ENCODE measurements at places on chromosomes 4 and X. TPM values are rescaled to one million over a fixed set of nuclear protein-coding genes. Genes with fewer than 3 reads are reported as not detected.

GRCh38 chr4:173531086-173531965 is 1.3 kb upstream of the HAND2 start:
- DNase-seq: no peak

GRCh38 chrX:68332201-68332731 is 101.0 kb downstream of the OPHN1 start:
- DNase-seq: no peak

DNA sequence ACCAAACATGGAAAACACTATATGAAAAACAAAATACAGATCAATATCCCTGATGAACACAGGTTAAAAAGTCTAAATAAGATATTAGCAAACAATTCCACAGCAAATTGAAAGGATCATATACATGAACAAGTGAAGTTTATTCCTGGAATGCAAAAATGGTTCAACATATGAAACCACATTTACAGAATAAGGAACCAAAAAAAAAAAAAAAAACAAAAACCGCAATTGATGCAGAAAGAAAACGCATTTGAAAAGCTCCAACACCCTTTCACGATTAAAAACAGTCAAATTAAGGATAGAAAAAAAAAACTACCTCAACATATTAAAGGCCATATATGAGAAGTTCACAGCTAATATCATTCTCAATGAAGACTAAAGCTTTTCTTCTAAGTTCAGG is 45.4 kb upstream of the STS start:
- no peak for DNase-seq

GRCh38 chrX:12567857-12568256 is 223.4 kb upstream of the PRPS2 start:
- peak; percentile 62 for DNase-seq

DNA sequence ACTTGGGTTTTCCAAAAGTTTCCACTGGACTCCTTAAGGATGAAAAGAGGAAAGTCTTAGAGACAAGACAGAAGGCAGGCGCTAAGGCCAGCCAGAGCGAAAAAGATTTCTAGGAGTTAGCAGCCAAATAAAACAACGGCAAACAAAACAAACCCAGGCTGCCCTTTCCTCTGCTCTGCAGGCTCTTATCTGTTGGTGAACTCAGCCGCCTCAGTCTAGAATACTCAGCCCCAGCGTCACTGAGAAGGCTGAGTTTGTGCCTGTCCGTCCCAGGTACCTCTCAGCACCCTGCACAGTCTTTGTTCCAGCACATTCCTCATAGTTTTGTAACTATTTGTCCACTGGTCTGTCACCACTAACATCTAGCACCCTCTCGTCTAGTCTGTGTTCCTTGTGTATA is 75.6 kb upstream of the FAM9C start:
- DNase-seq: no peak

- peak; percentile 64 for DNase-seq
These were observed 434.7 kb downstream of the PACRGL start for GRCh38 chr4:21134994-21135393.

DNA sequence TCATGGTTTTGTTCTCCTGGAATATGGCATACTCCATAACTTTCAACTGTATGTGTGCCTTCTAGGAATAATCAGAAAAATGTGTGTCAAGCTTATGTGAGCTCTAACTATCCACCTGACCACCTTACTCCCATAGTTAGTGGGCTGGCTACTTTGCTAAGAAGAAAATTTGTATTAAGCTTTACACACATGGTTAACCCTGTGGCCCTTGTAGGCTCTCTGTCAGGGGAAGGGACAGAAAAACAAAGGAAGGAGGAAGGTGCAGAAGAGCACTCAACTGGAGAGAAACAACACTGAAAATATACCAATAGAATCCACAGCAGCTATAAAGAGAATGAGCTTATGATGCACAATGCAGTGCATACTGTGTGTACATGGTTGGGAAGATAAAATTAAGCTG is 84.6 kb downstream of the PPP3CA start:
- DNase-seq: no peak

- DNase-seq: peak; percentile 42
These were observed 727.6 kb downstream of the TRAM1L1 start for GRCh38 chr4:116357758-116358157.

- DNase-seq: no peak
These were observed 36.9 kb upstream of the MED14 start for GRCh38 chrX:40772290-40772689.

DNA sequence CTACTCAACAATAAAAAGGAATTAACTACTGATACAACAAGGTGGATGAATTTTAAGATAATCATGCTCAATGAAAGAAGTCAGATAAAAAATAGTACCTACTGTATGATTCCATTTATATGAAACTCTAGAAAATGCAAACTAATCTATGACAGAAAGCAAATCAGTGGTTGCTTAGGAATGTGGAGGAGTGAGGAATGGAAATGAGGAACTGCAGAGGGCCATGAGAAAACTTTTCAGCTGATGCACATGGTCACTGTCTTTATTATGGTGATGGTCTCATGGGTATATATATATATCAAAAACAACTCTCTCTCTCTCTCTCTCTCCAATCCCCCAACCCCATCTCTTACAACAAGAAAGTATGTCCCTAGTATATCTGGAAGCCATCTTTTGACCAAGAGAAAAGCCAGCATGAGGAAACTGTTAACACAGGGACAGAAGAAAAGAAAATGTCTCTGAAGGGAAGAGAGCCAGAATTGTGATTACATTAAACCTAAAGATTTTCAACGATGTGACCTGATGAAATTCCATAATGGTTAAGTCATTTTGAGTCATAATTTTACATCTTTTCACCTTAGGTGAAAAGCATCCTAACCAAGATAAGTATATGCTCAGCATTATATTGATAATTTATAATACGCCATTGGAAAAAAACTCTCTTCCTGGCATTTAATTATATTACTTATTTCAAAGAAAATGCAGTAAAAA is 8.5 kb upstream of the NFKB1 start:
- no peak for DNase-seq

GRCh38 chrX:154981116-154981411 is 41.5 kb downstream of the F8 start:
- no peak for DNase-seq

DNA sequence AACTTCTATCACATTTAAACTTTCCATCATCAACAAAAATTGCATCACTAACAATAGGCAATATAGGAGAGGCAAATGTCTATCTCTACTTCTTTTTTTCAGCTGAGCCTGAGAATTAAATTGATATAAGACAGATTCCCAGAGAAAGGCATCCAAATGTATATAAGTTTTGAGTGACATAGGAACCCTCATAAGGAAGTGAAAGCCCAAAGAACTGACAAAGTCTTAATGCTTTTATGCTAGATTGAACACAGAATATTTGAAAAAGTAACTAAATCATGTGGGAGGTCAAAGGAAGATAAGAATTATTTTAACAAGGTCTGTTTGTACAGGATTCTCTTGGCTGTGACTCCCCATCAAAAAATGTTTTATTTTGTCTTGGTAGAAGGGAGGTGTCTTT is 714.9 kb downstream of the GRXCR1 start:
- no peak for DNase-seq

The MXRA5 gene
- total RNA-seq: not detected

The INTS6L gene
- 31.1 TPM for total RNA-seq

The RNF212 gene
- not detected for total RNA-seq

The TCEAL4 gene
- 19.8 TPM for total RNA-seq

The GPRASP2 gene
- total RNA-seq: 1.6 TPM

The SHROOM4 gene
- not detected for total RNA-seq

The GNRHR gene
- total RNA-seq: not detected

The CTAG1A gene
- not detected for total RNA-seq

The USP17L22 gene
- total RNA-seq: not detected

The SLC10A4 gene
- total RNA-seq: not detected

The DCX gene
- not detected for total RNA-seq

The MAGEA3 gene
- total RNA-seq: not detected

The CFAP99 gene
- total RNA-seq: 0.67 TPM

The CT45A5 gene
- total RNA-seq: not detected

Measured in Karpas-422 (cell line).